MG63 (cell line): ENCODE measurements at places on chromosomes 16 and 17. TPM values are rescaled to one million over a fixed set of nuclear protein-coding genes. Genes with fewer than 3 reads are reported as not detected.

DNA sequence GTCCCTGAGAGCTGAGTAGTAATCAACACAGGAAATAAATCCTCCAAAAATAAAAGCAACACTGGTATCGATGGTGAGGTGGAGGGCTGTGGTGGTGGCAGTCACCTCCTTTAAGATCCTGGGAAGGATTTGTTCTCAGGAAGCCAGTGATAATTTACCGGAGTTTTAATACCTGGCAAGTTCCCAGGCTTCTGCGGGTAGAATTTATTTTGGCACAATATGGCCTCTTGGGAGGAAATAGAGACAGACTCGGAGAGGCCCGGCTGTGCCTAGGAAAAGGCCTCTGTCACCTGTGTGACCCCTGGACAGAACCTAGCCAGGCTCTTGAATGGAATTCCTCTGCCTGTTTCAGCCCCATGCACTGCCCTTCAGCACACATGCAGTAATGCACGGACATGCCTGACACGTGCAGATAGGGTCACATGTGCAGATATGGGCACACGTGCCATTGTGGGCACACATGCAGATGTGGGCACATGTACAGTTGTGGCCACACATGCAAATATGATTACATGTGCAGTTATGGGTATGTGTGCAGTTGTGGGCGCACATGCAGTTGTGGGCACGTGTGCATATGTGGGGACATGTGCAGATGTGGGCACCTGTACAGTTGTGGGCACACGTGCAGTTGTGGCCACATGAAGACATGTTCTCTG is 33.5 kb downstream of the MGAT5B start:
- DNase-seq: no peak

GRCh38 chr17:15498107-15498506 is 30.7 kb upstream of the CDRT4 start:
- DNase-seq: no peak

LPCAT2 gene
- not detected in 2 replicates for total RNA-seq

DNA sequence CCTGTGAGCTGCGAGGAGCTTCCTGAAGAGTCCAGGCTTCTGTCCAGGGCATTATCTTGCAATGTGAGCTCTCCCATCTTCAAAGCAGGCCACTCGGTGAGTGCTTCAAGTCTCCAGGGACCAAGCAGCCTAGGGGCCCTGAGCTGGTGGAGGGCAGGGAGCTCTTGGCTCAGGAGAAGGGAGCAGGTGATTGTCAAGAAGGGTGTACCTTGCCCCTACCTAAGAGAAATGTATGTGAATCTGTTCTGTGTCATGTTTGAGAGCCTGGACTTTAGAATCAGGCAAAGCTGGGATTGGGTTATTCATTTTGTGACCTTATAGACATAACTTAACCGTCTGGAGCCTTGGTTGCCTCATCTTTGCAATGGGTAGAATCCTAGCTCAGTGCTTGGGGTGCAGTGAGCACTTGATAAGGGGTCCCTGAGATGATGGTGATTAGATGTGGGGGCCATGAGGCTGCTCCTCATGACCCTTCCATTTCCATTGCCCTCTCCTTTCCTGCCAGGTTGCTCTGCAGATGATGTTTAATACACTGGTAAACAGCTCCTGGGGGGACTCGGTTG is 15.9 kb downstream of the ZNF768 start:
- DNase-seq: no peak

- DNase-seq: no peak
Measured at GRCh38 chr16:14492614-14493013, 137.4 kb downstream of the PARN start.
